ENCODE measurements at places on chromosomes 7 and 10.

- DNase-seq, result no peak
These were observed 171.7 kb downstream of the DNAJB6 start for GRCh38 chr7:157508477-157508881.

- no peak for DNase-seq
These were observed 202.9 kb downstream of the PTEN start for GRCh38 chr10:88066319-88066718.

GRCh38 chr7:139139150-139139549, 29.6 kb upstream of the ZC3HAV1 start:
- no peak for DNase-seq

DNA sequence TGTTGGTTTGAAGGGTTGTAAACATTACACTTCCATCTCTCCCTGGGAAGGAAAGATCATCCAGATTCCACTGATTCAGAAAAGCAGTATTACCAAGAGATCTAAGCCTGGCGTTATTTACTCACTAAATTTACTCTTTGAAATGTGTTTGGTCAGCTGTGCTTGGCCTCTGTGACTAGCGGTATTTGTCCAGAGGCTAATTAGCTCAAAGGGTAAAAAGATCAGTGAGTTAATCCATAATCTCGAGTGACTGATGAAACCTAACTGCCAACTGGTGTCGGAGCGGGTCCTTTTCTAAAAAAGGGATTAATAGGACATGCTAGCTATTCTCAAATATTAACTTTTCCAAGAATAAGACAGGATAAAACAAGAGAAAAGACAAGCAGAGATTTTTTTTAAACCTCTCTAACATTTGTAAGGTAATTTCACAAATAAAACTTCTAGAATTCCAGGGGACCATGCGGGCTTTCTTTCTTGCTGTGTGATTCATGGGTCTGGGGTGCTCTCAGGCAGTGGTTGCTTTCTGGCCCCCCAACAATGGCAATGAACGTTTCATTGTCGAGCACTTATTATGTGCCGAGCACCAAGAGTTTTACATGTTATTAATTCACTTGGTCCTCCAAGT, 247.3 kb upstream of the AOAH start:
- DNase-seq, result no peak

DNA sequence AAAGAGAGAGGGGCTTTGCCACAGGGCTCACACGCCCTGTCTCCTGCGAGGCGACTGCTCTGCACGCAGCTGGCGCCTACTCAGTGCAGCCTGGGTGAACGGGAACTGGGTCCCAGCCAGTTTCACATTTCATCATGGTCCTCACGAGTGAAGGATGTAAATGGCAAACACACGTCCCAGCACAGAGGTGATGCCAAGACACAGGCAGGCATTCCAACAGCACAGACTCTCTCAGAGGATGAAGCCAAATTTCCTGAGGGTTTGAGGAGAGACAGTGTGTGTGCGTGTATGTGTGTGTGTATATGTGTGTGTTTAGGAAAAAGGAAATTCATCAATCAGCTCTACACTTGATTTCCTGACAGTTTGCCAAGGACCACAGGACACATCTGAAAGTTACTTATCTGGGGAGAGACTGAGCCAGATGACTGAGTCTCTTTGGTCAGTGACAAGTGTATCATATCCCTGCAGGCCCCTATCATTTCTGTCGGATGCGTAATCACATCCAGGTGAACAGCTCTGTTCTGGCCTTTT, 53.9 kb downstream of the CHST15 start:
- no peak for DNase-seq

DNA sequence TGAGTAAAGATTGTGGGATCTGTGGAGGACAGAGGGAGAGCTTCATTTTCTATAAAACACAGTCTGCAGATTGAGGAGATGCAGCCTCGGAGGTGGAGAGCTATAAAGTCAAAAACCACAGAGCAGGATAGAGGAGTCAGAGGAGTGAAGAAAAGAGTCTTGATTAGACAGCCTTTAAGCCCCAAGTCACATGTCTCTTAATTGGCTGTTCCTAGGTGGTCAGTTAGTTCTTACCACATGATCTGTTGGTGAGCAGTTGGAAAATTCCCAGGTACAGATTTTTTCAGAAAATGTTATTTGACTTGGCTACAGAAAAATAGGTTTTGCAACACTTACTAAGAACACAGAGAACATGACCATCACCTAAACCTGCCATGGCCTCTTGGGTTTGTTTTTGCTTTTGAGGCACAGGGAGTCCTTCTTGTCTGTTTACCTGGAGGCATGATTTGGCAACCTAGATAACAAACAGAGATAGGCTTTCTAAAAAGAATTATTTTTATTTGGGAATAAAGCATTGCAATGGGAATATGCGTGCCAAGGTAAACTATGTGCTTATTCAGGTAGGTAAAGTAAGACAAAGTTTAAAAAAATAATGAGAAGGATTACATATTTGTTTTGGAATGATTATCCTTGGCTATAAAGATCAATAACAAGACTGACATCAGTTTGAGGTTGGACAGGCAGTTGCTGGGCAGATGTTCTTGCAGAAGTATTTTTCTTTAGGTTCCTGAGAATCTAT, 604 bp upstream of the CYP3A43 start:
- DNase-seq, result no peak

DNA sequence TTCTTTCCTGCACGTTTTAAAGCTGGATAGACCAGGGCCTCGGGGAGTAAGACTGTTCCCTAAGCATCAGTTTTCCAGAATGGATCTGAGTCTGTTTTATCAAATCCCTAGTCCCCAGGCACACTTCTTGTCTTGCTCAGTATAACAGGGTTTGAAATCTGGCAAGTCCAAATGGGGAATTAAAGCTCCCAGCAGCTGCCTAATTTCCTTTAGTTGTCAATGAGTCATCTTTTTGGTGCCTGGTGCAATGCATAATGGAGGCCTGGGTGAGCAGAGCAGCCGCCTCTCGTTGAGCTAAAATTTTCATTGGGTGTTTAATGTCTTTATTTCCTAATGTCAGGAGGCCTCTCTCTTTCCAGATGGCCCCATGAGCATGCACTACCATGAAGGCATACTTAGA, 87.9 kb downstream of the STRA8 start:
- DNase-seq, result no peak

DNA sequence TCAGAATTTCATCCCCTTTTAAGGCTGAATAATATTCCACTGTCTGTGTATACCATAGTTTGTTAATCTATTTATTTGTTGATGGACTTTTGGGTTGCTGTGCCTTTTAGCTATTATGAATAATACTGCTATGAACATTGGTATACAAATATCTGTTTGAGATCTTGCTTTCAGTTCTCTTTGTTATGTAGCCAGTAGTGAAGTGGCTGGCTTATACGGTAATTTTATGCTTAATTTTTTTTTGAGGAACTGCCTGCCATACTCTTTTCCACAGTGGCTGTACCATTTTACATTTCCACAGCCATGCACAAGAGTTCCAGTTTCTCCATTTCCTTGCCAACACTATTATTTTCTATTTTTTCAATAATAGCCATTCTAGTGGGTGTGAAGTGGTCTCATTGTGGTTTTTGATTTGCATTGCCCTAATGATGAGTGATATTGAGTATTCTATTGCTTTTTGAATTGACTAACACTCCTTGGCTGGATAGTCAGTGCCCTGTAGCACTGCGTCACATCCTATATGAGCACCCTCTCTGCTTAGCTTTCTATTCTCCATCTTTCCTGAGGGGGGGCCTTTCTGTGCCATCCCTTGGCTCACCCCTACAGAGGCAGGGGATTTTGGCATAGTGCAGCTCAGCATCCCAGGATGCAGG, 29.4 kb upstream of the RAPGEF5 start:
- no peak for DNase-seq

GRCh38 chr7:16420329-16420648, 1.0 kb downstream of the CRPPA start:
- DNase-seq, result no peak

DNA sequence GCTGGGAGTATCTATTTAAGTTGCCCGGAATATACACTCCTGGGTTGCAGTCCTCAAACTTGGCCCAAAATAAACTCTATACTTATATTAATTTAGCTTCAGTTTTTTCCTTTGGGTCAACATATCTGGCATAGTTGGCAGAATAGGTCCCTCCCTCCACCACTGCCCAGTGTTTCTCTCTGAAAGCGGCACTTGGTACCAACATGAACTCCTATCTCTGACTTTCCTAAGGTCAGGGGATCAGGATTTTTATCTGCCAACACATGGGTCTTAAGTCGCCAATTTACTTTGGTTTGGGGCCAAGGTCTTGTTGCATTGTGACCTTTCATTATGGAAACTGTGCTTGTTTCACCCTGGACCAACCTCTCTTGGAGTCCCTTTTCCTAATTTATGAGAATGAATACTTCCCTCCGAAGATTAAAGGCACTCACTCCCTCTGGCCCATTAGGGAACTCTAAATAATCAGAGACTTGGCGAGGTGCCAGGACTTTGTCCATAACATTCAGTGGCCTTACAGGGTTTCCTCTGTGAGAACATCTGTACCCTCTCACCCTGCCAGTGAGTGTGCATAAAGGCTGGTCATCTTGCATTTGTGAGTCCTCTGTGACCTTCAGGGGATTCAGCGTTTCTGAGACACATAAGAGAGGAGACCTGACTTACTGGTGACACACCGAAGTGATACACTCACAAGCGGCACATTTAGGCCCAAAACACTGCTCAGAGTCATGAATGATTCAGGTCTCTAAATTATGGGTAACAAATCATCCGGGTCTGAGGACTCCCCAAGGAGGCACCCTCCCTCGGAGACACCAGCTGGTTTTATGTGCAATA, 19.7 kb upstream of the FKBP9 start:
- DNase-seq, result no peak

DNA sequence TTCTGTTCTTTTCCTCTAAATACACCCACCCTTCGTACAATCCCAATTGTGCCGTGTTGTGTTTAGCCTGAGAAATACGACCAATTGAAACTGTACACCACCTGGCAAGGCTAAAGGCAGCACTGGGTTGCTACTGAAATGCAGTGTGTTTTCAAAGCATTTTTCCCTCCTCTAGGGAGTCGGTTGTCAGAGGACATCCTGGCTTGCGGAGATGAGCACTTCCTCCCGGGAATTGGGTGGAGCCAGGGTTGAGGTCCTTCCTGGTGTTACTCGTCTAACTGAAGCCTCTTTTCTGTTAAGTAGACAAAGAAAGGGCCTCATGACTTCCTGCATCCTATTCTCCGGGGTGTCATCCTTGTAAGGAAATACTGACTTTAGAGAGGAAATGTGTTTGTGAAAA, 133.5 kb downstream of the MTPAP start:
- DNase-seq, result no peak

- no peak for DNase-seq
These were observed 95.8 kb upstream of the COL1A2 start for GRCh38 chr7:94298943-94299342.

- DNase-seq, result no peak
These were observed 14.9 kb downstream of the CCL26 start for GRCh38 chr7:75756991-75757676.

GRCh38 chr7:2658941-2659340, 27.2 kb downstream of the TTYH3 start:
- no peak for DNase-seq

GRCh38 chr7:142498364-142498763, 240.5 kb upstream of the PRSS58 start:
- DNase-seq, result no peak

DNA sequence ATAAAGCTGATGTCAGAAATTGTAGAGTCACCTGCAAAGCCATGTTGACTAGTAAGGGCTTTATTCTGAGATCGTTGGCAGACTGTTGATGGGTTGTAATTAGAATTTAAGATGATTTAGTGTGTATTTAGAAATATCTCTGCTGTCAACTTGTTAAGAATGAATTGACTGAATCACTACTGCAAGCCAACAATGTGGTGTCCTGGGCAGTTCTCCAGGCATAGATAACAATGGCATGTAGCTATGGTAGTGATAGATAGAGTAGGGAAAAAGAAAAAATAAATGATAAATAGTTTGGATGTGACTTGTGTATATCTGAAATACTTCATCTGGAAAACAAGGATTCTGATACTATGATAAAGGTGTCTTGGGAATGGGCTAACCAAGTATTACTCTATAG, 640.2 kb downstream of the ARL4A start:
- no peak for DNase-seq

DNA sequence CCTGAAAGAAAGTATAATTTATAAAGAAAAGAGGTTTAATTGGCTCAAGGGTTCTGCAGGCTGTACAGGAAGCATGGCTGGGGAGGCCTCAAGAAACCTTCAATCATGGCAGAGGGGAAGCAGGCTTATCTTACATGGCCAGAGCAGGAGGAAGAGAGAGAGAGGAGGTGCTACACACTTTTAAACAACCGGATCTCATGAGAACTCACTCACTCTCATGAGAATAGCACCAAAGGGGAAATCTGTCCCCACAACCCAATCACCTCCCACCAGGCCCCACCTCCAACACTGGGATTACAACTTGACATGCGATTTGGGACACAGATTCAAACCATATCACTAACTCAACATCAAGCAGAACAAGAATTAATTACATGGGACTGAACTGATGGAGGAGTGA, 6.9 kb upstream of the ZNF485 start:
- no peak for DNase-seq

GRCh38 chr10:131427281-131427680, 115.8 kb upstream of the TCERG1L start:
- no peak for DNase-seq

DNA sequence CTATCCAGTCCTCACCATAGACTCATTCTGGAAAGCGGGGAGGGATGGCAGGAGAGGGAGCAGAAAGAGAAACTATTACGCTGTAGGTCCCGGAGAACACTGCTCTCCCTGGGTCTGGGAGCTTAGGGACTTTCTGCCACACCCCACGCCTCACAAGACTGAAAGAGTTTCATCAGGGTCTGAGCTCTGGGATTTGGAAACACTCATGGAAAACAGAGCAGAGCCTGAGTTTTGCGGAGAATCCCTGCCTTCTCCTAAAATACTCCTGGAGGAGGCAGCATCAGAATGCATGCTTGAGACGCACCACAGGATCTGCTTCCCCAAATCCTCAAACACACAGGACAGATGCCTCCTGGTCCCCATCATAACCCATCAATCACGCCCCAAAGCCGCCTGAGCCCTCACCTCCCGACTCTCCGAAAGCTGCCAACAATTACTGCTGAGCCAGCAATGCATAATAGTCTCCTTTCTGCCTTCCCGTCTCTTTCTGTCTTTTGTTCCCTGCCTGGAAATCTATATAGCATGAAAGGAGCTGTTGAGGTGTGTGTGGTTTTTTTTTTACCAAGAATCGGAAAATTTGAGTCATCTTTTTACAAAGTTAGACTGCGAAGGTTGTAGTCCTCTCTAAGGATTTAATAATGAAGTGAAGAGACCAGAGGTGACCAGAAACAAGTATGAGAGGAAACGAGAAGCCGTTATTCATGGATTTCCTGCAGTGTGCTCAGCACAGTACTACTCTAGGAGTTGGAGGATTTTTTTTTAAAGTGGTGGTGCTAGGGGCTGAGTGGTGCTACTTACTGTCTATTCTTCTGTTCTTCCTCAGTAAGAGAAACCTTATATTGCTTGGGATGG, 37.7 kb downstream of the ASB13 start:
- DNase-seq, result no peak

GRCh38 chr7:148712678-148713329, 14.1 kb downstream of the CUL1 start:
- no peak for DNase-seq

- no peak for DNase-seq
These were observed 435.4 kb downstream of the KIF20B start for GRCh38 chr10:90136731-90137316.
